ENCODE measurements at places on chromosomes 2 and 18. TPM values are rescaled to one million over a fixed set of nuclear protein-coding genes. Genes with fewer than 3 reads are reported as not detected.

MFSD2B gene
- 1.8 TPM for total RNA-seq

EVX2 gene
- not detected for total RNA-seq

ALKAL2 gene
- total RNA-seq: 1.9 TPM

REEP1 gene
- 15.5 TPM for total RNA-seq

FAM124B gene
- total RNA-seq: 1.9 TPM

UGT1A8 gene
- total RNA-seq: 4.4 TPM

AP1S3 gene
- total RNA-seq: 52.7 TPM

NLRC4 gene
- 0.65 TPM for total RNA-seq

IL36A gene
- not detected for total RNA-seq

GCG gene
- total RNA-seq: not detected

MYO3B gene
- total RNA-seq: 14.1 TPM

LRP1B gene
- 0.89 TPM for total RNA-seq

SCN9A gene
- total RNA-seq: 3.1 TPM

KLF11 gene
- total RNA-seq: 18.8 TPM

SPATA3 gene
- total RNA-seq: not detected

Measured in ureter (tissue), 1 donor.